ENCODE measurements at places on chromosomes 6 and 20.

DNA sequence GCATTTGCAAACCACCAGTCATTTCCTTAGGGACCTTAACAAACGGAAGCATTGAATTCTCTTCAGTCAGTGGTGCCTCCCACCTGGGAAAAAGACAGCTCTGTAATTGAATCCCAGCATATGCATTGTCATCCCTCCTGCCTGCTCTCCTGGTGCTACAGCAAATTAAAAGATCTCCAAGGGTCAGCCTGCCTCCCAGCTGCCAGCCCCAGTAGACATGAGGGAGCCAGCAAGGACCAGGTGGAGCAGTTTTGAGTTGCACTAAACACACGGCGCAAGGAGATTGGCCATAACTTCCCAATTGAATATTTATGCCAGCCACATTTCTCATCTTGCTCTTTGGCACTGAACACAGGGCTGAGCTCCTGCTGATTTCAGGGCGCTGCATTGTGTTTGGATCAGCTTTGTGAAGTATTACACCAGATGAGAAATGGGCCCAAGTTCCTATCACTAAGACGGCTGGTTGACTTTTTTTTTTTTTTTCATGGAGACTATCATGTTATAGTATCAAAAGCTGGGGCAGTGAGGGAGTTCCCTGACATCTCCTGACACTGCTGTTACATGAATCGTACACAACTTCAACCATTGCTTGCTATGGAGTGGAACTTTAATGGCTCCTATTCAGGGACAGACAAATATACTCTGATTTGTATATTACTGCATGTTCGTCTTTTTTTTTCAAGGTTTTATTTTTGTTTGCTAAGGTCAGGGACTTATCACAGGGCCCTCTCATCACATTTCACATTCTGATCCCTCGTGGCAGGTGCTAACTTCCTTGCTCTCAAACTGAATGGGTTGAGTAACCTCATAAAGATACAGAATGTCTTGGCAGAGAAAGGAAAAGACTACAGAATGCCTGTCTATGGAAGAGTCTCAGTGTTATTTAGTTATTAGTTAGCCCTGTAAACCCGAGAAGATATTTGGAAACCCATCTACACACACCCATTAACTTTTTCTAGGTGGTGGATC lies 191.1 kb downstream of the EYA4 start:
- DNase-seq: no peak

GRCh38 chr6:7142228-7142801 lies 34.6 kb downstream of the RREB1 start:
- DNase-seq: no peak

GRCh38 chr20:41889126-41889843 lies 271.1 kb upstream of the CHD6 start:
- peak; percentile 1 for DNase-seq

DNA sequence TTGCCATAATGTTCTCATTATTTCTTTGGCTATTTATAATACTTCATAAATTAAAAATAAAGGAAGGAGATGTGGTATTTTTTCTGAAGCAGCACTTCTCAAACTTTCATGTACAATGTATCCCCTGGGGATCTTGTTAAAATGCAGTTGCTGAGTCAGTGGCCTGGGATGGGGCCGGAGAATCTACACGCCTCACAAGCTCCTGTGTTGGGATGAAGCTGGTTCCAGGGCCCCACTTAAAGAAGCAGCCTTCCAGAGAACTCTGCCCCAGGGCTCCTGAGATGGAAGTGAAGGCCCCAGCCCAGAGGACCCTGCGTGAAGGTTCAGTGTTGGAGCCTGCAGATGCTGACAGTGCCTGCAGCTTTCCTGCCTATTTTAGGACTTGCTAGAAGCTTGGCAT lies 40.1 kb upstream of the SLC23A2 start:
- no peak for DNase-seq

Data from stimulated activated CD4-positive, alpha-beta T cell treated with anti-CD3 and anti-CD28 coated beads, Interleukin-15, amount 100 ng/mL, for 24 hours (primary cell).